Activated T-helper 2 cell treated with anti-CD3 and anti-CD28 coated beads, Interferon-gamma antibody, Interleukin-2, Interleukin-4, amounts not matched to agents 10 μg/mL and 5 μg/mL and 100 μg/mL, durations not matched to agents 14 hours and 24 hours and 36 hours (primary cell): ENCODE measurements at places on chromosomes 11 and 22. TPM values are rescaled to one million over a fixed set of nuclear protein-coding genes. Genes with fewer than 3 reads are reported as not detected.

DNA sequence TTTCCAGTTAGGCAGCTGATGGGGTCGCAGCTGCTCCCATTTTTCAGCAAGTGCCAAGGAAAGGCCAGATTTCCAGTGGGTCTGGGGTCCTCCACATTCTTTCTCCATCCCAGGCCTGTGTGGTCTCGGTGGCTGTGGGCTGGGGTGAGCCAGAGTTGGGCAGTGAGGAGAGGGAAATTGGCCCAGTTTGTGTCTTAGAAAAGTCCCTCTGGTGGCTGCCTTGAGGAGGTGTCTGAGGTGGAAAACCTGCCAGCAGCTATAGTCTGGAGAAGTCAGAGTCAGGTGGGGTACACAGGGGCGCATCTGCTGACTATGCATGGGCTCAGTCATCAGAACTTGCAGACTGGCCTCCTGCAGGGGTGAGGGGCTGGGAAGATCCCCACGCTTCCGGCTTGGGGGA, 30.5 kb downstream of the MRGPRD start:
- DNase-seq: no peak

GRCh38 chr11:22677153-22677903, 10.9 kb downstream of the GAS2 start:
- DNase-seq: no peak

DNA sequence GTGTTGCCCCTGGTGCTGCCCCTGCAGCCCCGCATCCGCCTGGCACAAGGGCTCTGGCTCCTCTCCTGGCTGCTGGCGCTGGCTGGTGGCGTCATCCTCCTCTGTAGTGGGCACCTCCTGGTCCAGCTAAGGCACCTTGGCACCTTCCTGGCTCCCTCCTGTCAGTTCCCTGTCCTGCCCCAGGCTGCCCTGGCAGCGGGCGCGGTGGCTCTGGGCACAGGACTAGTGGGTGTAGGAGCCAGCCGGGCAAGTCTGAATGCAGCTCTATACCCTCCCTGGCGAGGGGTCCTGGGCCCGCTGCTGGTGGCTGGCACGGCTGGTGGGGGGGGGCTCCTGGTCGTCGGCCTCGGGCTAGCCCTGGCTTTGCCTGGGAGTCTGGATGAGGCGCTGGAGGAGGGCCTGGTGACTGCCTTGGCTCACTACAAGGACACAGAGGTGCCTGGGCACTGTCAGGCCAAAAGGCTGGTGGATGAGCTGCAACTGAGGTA, 278 bp downstream of the ROM1 start:
- no peak for DNase-seq

- DNase-seq: no peak
Measured at GRCh38 chr11:110159476-110159875, 66.3 kb downstream of the ZC3H12C start.

DNA sequence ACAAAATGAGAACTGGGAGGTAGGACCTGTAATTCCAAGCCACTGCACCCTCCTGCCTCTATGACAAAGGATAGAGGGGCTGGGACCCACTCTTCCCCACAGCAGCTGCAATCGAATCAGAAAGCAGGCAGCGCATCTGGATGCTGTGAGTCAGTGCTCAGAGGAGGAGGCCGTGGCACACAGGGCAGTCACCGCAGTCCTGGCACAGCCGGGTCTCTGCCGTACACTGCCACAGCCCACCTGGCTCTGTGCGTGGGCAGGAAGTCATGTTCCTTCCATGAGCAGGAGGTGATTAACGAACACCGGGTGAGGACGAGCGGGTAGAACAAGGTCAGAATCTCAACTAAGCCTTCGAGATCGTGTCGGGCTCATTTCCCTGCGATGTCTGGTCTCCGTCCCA, 30.2 kb upstream of the PPFIA1 start:
- no peak for DNase-seq

- DNase-seq: peak; percentile 22
Measured at GRCh38 chr22:31230871-31231621, 18.9 kb downstream of the LIMK2 start.

The NNMT gene
- not detected in 2 replicates for total RNA-seq
